ENCODE measurements at places on chromosomes 5 and 9.

- no peak for DNase-seq
These were observed 62.1 kb downstream of the TMOD1 start for GRCh38 chr9:97563458-97564135.

DNA sequence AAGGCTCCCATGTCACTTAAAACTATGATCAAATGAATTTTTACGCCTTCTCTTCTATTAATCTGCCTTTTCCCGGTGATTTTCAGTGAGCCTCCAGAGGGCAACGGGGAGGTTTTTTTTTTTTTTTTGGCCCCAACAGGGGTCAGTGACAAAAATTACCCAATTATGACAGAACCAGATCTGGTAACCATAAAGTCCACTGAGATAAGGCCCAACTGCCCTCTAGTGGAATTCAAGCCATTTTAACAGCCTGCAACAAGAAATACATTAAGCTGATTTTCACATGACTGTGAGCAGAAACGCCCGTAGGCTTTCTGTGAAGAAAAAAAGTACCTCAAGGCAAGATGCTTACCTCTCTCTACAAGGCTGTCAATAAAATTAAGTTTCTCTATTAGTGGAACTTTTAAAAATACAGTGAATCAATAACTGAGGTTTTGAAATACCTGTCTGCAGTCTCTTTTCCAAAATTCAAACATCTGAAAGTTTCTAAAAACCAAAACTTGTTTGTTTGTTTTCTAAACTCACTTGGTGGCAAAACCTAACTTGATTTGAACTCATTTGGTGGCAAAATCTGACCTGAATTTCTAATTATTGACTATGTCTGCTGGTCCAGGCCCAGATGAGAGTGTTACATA is 49.7 kb upstream of the FST start:
- DNase-seq = peak; percentile 21

DNA sequence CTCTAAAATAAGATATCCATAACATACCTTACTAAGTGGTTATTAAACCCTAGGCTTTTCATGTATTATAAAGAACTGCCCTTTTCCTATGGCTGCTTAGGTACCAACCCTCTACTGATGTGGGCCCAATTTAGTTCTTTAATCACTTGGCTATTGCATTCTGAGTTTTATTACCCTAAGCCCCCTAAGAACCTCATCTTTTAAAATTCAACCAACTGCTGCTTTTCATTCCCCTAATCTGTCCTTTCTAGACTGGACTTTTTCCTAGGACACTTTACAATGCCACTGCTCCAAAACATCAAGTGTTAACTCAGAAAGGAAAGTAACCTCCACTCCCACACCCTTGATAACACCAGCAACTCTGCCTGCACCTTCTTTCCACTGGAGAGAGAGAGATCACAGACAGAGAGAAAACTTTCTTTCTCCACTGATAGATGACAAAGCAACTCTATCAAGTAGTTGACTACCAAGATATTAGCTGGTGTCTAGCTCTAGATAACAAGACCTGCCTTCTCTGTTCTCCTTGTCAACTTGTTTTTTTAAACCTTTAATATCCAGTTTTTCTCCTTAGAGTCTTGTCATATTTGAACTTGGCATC is 27.3 kb downstream of the ELL2 start:
- DNase-seq = no peak

- DNase-seq = peak; percentile 51
These were observed 138.8 kb downstream of the HSD17B3 start for GRCh38 chr9:96163161-96163560.

DNA sequence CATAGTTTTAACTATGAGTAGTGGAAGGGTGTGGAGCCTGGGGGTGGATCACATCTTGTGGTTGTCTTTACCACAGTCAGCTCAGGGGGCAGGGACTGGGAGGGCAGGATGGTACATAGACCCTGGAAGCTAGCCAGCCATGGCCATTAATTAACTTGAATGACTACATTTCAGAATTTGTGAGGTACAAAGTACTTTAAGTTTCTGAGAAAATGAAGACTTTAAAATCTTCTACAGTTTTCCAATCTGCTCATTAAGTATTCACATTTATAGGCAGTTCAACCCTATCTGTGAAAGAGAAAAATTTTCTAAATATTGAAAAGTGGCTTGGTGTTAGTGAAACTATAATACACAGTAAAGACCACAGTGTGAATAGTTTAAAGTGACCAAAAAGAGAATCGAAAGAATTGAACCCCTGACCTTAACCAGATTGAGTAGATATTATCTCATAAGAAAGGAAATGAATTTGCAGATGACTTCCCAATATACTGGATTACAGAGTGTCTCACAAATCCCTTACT is 234.2 kb upstream of the MEF2C start:
- no peak for DNase-seq

DNA sequence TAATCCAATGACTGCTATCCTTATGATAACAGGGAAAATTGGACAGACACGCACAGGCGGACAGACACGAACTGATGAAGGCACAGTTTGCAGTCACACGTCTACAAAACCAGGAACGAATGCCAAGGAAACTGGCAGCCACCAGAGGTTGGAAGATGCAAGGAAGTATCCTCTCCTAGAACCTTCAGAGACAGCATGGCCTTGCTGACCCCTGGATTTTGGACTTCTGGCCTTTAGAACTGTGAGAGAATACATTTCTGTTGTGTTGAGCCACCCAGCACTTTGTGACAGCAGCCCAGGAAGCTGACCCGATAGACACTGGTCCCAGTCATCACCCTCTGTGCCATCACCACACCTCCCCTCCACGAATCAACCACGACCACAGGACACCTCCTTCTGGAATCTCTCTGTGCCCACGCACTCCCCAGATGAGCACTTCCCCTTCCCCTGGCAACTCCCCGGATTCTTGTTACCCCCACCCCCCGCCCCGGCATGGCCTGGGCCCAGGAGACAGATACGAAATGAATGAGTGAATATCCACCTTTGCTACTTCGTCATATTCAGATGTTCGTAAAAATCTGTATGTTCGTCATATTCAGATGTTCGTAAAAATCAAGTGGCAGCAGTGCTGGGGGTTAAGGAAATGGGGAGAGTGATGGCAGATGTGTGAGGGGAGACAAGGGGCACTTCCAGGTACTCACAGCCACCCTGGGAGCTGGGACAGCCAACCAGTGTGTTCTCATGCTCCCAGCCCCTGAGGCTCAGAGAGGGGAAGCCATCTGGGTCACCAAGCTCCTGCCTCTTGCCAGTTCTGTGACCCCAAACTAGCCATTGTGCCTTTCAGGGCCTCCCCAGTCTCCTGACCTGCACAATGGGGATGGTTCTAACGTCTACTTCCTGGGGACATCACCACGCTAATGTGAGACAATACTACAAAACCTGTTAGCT is 18.5 kb downstream of the GBGT1 start:
- DNase-seq = peak; percentile 41

DNA sequence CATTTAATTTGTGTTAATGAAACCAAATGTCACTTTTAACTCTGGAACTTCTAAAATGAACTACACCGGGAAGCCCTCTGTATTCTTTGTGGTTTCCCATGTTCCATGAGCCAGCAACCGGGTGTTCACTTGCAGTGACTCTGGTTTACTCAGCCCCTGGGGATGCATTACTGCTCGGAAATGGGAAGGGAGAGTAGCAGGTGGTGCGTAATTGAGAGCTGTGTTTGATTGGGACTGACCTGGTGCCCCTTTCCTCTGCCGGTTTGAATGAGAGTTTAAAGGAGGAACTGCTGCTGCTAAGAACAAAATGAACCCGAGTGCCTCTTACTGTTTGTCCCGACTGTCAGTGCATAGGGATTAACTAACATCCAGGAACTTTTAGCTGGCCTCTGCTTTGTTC is 100.1 kb upstream of the DHFR start:
- peak; percentile 11 for DNase-seq

- DNase-seq = no peak
These were observed 790.8 kb upstream of the NUDT12 start for GRCh38 chr5:104353371-104353770.

- no peak for DNase-seq
These were observed 73.5 kb downstream of the COL23A1 start for GRCh38 chr5:178516504-178517235.

GRCh38 chr9:135794057-135794335 is 92.0 kb downstream of the KCNT1 start:
- no peak for DNase-seq

DNA sequence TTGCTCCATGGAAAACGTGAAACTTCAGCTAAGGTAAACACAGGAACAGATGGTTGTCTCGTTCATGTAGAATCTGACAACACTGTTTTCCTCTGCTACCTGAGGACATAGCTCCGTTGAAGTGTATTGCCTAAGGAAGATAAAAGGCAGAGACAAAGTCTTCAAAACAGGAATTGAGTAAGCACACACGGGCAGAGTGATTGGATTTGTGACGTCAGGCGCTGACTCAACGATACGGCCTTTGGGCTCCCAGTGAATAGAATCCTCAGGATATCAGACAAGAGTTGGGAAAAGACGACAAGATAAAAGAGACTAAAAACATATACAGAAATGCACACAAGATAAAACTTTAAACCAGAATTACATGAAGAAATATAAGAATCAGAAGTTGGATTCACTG is 787.1 kb upstream of the CTNND2 start:
- no peak for DNase-seq

DNA sequence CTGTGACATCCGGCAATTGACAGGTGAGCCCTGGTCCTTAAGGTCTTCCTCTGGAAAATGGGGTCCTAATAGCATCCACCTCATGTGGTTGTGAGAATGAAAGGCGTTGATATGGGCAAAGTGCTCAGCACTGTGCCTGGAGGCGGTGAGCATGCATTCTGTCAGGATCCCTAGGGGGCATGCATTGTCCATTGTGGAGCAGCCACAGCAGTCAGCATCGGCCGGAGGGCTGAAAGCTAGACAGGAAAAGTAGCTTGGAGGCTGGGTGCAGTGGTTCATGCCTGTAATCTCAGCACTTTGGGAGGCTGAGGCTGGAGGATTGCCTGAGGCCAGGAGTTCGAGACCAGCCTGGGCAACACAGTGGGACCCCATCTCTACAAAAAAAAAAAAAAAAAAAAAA is 122.2 kb downstream of the LHX2 start:
- DNase-seq = peak; percentile 73

DNA sequence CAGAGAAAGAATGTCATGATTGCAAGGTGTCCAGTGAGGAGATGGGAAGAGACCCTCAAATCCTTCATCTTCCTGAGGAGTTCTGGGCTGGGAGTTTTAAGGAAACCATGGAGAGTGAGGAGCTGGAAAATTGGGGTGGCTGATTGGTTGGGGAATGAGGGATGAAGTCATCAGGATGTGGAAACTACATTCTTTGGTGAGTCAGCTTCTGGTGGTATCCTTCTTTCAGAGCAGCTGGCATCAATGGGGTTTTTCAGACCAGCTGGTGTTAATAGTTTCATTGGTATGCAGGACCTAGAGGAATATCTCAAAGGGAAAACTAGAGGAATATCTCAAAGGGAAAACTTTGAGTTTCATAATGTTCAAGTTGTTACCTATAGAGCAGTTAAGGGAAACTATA is 45.2 kb downstream of the RNF180 start:
- no peak for DNase-seq

DNA sequence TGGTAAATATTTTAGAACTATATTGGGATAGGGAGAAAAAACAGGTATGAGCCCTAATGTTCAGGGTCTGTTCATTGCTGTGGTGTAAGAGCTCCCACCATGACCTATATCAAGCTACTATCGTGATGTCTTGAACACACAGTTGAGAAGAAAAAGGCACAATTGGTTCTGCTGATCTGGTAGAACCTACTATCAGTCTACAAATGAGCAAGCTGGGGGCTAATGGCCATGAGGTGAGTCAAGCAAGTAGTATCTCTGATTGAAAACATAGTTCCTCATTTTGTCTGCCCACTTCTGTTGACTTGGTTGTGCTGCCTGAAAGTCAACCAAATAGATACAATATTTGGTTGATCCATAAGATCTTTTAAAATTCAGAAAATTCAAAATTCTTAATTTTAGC is 1026.3 kb downstream of the CDH12 start:
- DNase-seq = no peak

- no peak for DNase-seq
These were observed 7.6 kb upstream of the KCNV2 start for GRCh38 chr9:2709645-2710101.

DNA sequence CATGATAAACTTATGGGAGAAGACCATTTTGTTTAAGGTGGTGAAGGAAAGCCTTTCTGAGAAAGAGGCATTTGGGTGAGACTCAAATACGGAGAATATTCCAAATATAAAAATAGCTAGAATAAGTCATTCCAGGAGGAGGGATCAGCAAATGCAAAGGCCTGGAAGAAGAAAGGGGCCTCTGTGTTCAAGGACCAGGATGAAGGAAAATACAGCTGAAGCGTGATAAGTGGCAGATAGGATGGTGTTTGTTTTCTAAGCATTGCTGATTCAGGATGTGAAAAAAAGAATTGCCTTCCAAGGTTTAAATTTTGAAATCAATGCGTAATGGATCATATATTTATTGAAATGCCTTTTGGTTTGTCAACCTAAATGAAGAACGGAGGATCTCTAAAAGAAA is 59.4 kb upstream of the CAST start:
- DNase-seq = no peak

- no peak for DNase-seq
These were observed 525.5 kb upstream of the CCNG1 start for GRCh38 chr5:162911873-162912272.

DNA sequence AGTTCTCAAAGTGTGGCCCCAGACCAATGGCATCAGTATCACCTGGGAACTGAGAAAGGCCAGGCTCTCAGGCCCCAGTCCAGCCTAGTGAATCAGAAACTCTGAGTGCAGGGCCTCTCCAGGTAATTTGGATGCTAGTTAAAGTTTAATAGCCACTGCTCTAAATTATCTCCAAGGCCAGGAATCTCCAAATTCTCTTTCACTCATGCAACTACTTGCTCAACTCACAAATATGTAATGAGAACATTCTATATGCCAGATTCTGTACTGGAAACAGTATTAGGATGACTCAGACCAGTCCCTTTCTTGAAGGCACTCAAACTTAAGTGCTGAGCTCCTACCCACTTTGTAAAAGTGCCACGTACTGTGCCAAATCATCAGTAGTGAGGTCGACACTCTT is 84.6 kb downstream of the PAPPA start:
- DNase-seq = no peak

GRCh38 chr5:139696894-139697658 is 48.9 kb downstream of the CXXC5 start:
- DNase-seq = peak; percentile 82

DNA sequence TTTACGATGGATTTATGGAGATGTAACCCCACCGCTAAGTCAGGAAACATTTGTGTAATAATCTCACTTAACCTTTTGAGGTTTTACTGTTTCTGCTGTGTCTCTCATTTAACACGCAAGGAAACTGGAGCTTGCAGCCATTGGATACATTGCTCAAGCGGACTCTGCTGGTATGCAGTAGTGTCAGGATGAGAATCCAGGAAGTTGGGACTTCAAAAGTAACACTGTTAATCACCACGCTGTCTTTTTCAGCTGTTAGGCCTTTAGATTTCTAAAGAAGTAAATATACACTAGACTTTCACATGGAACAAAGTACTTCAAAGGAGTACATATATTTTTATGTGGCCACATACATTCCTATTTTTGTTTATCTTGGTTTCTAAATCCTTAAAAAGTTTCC is 114.7 kb downstream of the LPAR1 start:
- no peak for DNase-seq

GRCh38 chr9:112420208-112420607 is 40.3 kb downstream of the HSDL2 start:
- no peak for DNase-seq

GRCh38 chr9:97659771-97660170 is 26.1 kb downstream of the NCBP1 start:
- DNase-seq = peak; percentile 59
